Cardiac septum (tissue), 1 donor: ENCODE measurements at places on chromosomes 12 and 14. TPM values are rescaled to one million over a fixed set of nuclear protein-coding genes. Genes with fewer than 3 reads are reported as not detected.

The LRRC9 gene
- total RNA-seq: 0.24 TPM

The SOAT2 gene
- total RNA-seq: not detected

The C12orf56 gene
- total RNA-seq: not detected

GRCh38 chr12:114902665-114903064, 218.7 kb upstream of the TBX3 start:
- DNase-seq: no peak

- no peak for DNase-seq
Measured at GRCh38 chr14:103188810-103189480, 65.7 kb downstream of the TNFAIP2 start.

GRCh38 chr12:71790331-71790730, 35.7 kb downstream of the RAB21 start:
- DNase-seq: no peak

- DNase-seq: no peak
Measured at GRCh38 chr12:4850857-4851380, 58.8 kb upstream of the KCNA1 start.

- no peak for DNase-seq
Measured at GRCh38 chr14:87994974-87995373, 2.0 kb upstream of the GALC start.

DNA sequence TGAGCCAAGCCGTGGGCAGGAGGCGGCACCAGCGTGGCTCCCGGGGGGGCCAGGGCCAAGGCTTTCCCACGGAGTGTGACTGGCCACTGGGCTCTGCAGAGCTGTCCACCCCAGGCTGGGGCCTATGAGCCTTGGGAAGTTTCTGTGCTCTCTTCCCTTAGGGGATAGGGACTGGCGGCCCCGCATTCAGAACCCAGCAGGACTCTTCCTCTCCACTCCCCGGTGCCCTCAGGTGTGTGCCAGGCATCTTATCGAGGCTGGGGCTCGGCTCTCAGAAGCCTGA, 17.8 kb upstream of the EIF2B2 start:
- DNase-seq: peak; percentile 76

- DNase-seq: no peak
Measured at GRCh38 chr14:91243074-91243471, 1.4 kb downstream of the GPR68 start.

DNA sequence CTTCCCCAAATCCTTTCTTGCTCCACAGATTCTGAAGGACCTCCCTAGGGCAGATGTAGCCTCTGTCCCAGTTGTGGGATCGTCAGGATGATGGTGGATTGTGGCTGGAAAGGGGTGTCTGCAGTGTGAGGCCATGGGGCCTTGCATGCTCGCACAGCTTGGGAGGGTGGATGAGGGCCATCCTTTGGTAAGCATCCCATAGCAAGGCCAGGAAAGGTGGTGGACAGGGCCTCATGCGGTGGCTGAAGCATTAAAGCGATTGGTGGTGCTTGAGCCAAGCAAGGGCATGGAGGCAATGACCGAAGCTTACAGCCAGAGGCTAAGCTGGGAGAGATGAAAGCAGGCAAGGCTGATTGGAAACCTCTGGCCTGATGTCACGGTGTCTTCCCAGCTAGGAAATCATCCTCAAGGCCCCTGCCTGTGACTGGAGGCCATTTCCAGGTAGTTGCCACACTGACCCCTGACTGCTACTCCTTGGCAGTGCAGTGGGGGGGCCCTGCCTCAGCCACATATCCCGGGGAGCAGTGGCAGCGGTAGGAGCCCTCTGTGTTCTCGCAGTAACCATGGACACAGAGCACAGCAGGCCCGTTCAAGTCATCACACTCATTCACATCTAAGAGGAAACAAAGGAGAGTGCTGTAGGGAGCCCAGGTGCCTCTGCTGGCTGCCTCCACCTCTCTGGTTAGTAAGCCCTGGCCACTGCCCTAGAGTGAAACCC, 7.0 kb downstream of the ISCA2 start:
- no peak for DNase-seq

DNA sequence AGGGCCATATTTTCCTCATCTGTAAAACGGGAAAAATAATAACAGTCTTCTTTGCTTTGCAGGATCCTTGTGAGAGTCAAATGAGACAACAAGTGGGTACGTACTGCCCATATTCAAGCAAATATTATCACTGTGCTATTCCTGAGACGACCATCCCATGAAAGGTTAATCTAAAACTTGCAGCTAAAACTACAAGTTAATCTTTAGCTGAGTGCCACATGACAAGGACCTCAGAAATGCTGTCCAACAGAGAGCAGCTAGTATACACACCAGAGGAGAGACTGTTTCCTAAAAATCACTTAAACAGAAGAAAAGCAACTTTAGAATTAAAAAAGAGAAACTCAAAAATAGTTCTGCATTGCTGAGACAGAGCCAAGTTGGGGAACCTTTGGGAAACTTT, 162.7 kb upstream of the TMTC2 start:
- no peak for DNase-seq

- DNase-seq: peak; percentile 43
Measured at GRCh38 chr14:96590190-96590864, 88.1 kb downstream of the PAPOLA start.

DNA sequence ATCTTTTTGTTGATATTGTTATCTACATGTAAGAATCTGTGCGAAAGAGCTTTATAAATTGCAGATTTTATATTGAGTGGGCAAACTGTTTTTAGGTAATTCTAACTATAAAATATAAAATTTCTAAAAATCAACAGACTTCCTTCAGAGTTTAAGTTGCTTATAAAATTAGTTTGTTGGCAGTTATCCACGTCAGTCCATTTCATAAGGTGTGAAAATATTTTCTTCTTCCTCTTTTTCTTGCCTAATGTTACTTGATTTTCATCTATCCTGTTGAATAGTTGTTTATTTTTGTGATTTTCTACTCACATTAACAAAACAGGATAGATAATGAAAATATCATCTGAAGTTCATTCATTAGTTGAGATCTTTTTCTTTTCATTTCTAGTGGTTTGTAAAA, 58.0 kb downstream of the RASSF8 start:
- DNase-seq: no peak

GRCh38 chr12:49059299-49060171, 1.1 kb downstream of the KMT2D start:
- DNase-seq: no peak

GRCh38 chr14:95498622-95499353, 17.7 kb downstream of the SYNE3 start:
- no peak for DNase-seq

GRCh38 chr14:34181338-34181737, 230.5 kb upstream of the EGLN3 start:
- no peak for DNase-seq

- no peak for DNase-seq
Measured at GRCh38 chr12:25364529-25365339, 114.0 kb upstream of the KRAS start.

DNA sequence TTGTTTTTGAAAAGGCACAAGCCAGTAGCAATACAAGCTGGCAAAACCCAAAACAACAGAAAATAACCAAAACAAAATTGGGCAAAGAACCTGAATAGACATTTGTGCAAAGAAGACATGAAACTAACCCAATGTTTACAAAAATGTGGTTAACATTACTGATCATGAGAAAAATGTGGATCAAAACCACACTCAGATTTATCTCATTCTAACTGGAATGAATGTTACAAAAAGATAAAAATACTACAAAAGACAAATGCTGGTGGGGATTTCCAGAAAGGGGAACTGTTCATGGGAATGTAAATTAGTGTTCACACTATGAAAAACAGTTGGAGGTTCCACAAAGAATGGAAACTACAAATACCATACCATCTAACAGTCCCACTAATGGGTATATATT, 26.6 kb downstream of the ASCL4 start:
- DNase-seq: no peak

- DNase-seq: peak; percentile 81
Measured at GRCh38 chr12:106342397-106343213, 14.9 kb upstream of the POLR3B start.

DNA sequence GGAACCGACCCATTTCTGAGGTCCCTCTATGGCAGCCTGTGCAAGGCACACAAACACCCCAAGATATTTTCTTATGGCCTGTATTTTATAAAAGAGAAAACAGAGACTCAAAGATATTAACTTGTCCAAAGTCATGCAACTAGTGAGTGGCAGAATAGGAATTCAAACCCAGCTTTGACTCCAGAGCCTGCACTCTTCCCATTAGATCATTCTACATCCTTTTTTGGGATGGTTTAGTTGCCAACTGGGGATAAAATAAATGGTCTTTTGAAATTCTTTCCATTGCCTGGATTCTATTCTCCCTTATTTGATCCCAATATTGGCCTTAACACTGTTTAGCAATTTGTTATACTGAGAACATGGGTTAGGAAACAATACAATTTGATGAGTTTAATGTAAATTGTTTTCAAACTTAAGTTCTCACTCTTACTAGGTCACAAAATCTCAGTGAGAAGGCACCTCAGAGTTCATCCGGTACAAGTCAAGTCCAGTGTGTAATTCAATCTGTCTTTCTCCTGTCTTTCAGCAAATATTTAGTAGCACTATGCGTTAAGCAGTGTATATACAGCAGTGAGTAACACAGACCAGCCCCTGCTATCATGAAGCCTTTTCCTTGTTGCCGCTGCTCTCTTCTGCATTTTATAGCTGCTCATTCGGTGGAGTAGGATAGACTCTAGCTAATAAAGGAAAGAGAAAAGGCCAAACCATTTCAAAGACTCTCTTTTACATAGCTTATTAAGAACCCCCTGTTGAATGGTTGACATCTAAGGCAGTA, 162.1 kb upstream of the IFNG-AS1 start:
- no peak for DNase-seq

GRCh38 chr14:61889914-61890351, 127.7 kb downstream of the SNAPC1 start:
- DNase-seq: no peak

DNA sequence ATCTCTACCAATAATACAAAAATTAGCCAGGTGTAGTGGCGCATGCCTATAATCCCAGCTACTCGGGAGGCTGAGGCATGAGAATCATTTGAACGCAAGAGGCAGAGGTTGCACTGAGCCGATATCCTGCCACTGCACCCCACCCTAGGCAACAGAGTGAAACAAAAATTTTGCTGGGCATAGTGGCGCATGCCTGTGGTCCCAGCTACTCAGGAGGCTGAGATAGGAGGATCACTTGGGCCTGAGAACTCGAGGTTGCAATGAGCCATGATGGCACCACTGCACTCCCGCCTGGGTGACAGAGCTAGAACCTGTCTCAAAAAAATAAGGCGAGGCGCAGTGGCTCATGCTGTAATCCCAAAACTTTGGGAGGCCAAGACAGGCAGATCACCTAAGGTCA, 9.5 kb downstream of the ATXN2 start:
- DNase-seq: no peak
